Fibroblast of the aortic adventitia (primary cell): ENCODE measurements at places on chromosomes 7 and 10.

DNA sequence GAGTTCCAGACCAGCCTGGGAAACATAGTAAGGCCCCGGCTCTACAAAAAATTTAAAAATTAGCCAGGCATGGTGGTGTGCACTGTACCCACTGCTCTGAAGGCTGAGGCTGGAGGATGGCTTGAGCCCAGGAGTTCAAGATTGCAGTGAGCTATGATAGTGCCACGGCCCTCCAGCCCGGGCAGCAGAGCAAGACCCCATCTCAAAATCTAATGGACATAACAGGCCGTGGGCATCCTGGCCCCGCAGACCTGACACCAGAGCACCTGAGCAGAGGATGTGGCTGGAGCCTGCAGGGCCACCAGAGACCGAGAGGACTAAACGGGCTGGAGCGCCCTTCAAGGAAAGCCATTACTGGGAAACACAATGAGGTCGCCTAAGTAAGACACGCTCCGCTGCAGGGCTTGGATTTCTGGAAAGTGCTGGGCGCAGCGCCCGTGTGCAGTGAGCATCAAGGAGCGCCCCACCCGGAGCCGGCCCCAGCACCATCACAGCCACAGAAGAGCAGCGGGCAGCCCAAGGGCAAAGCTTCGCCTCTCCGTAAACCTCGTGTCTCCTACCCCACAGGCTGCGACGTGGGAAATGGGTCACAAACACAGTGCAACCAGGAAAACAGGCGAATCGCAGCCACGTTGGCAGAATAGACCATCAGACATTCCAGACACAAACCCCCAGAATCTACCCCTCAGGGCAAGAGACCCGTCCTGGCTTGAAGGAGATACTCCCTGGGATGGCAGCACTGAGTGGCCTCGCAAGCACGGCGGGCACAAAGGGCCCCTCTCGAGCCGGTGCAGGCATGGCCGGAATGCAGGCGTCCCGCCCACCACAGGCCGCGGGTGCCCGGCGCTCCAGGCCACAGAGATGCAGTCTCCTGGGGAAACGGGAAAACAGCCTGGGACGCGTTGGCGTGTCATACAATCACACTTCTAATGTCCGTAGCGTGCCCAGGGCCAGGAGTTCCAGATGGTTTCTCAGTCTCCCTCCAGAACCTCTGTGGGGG, 4.9 kb downstream of the RADIL start:
- DNase-seq, result no peak

GRCh38 chr10:103457176-103457712, 1.5 kb downstream of the CALHM1 start:
- no peak for DNase-seq

DNA sequence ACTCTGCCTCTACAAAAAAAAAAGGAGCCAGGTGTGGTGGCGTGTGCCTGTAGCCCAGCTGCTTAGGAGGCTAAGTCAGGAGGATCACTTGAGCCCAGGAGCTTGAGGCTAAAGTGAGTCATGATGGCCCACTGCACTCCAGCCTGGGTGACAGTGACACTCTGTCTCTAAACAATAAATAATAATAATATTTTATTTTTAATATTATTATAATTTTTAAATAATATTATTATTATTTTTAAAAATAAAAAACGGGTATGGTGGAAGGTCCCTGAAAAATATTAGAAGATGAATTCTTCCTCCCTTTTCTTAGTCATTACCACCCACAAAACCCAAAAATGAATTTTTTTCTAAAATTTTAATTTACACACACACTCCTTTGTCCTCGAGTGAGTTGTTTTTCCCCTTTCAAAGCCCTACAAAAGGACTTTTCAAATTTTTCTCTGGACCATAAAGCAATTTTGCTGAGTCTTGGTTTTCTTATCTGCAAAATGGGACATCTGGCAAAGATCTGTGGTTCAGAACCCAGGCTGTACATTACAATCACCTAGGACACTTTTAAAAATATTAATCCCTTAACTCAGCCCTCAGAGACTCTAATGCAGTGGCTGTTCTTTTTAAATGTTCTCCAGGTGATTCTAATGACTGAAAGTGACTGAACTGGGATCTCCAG, 174.0 kb upstream of the NEBL start:
- no peak for DNase-seq

- no peak for DNase-seq
Measured at GRCh38 chr7:71775648-71776047, 636.5 kb downstream of the CALN1 start.

GRCh38 chr10:73730153-73730906, 13.8 kb upstream of the SEC24C start:
- DNase-seq, result peak; percentile 91

- peak; percentile 17 for DNase-seq
Measured at GRCh38 chr10:30313579-30314350, 35.3 kb downstream of the MTPAP start.

GRCh38 chr7:158550394-158550700, 37.3 kb downstream of the PTPRN2 start:
- DNase-seq, result no peak
